ENCODE measurements at places on chromosomes 16 and 17.
A peak's percentile ranks its signal among the peaks of the same experiment; 100 is the strongest.

GRCh38 chr17:9924735-9925191 lies 19.7 kb upstream of the RCVRN start:
- peak; percentile 69 for DNase-seq

DNA sequence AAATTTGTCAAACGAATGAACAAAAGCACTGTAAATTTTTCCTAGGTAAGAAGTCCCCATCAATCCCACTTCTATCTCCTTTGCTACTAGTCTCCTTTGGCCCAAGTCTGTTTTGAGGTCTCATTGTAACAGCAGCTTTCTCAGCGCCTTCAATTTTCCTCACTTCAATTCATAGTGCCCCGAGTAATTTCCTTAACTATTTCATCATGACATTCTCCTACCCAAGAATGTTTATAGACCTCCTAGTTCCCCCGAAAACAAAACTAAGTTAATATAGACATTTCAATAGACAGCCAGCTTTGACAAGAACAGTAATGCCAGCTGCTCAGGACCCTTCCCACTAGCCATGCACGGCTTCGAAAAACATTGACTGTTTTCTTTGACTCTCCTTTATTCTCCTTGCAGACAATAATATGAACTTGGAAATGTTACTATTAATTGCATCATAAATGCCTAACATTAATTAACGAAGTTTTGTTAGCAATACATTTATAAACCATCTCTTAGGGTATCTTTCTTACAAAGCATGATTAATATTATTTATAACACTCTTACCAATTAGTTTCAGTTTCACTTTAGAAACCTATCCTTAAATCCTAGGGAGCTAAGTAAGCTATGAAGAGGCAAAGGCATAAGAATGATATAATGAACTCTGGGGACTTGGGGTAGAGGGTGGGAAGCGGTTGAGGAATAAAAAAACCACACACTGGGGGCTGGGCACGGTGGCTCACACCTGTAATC lies 22.8 kb downstream of the GLG1 start:
- no peak for DNase-seq

DNA sequence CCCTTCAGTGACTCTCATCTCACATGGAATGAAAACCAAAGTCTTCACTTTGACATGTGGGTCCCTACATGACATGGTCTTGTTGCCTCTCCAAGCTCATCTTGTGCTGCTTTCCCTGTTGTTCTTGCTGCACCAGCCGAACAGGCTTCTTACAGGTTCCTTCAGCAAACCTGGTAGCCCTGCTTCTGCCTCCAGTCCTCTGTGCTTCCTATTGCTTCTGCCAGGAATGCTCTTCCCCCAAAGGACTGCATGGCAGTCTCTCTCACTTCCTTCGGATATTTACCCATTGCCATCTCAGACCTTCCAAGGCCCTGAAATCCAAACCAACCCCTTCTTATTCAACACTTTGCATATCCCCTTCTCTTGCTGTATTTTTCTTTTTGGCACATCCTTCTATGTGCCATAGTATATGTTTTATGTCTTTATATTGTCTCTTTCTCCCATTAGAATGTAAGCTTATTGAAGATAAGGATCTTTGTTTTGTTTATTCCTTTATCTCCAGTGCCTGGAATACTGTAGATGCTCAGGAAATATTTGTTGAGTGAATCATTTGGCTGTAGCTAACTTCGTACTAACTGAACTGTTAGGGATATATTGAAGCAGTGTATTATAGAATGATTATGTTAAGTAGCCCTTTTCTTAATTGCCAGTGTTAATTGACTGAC lies 57.9 kb upstream of the SLC12A3 start:
- no peak for DNase-seq

- peak; percentile 38 for DNase-seq
Observed at GRCh38 chr17:5971969-5972368, 98.2 kb upstream of the WSCD1 start.

DNA sequence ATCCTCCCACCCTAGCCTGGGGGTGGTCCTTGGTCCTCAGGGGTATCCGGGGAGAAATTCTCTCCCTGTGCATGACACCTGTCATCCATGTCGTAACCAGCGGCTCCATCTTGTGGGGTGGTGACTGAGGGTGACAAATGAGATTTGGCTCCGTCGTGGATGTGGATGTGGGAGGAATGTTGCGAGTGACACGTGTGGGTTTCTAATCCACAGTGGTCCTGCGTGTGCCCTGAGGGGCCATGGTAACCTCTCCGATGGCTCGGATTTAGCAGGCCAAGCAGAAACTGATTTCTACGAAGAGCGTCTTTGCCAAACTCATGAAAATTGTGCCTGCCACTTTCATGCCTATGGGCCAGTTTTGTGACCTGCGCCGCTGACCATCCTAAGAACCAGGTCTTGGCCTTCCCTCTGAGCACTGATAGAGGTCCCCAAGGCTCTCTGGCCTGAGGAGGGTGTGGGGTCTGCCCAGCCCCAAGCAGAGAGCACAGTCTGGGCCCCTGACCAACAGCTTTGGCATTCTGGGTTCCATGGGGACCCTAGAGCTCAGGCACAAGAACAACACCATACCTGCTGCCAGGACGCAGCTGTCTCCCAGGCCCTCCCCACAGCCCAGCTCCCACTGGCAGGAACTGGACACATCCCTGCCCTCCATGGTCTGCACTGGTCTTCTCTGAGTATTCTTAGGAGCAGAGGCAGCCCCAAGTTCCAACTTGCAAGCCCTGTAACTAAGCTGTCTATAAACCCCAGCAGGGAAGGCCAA lies 79.0 kb downstream of the AMFR start:
- no peak for DNase-seq

DNA sequence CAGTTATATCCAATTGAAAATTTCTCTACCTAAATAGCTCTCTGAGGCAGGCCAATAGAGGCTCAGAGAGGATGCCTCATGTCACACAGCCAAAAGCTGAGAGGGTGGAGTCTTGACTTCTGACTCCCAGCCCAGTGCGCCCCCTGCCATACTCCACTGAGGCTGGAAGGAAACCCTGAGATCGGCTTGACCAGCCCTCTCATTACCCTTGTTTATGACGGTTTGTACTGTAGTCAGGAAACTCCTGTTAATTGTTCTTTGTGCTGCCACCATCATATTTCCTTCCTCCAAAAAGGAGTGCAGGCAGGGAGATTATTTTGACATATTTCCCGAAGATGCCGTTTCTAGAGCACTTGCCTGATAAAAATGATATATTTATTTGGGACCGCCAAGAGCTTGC lies 107.9 kb downstream of the AIPL1 start:
- DNase-seq: peak; percentile 6

- DNase-seq: no peak
Observed at GRCh38 chr17:29544066-29544465, 22.8 kb downstream of the ABHD15 start.

DNA sequence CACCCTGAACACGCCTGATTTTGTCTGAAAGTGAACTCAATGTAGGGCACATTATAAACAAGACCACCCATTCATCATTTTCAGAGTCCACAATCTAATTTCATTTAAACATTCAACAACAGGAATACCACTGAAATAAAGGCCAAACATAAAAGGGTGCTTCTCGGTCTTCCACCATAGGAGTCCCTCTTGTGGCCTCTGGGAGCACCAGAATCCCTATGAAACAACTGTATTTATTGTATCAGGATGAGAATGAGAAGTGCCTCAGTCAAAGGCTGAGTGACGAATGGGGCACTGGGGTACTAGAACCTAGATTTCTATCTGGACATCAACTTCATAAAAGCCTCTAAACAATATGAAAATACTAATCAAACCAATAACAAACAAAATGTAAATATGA lies 40.4 kb downstream of the NXPH3 start:
- no peak for DNase-seq

DNA sequence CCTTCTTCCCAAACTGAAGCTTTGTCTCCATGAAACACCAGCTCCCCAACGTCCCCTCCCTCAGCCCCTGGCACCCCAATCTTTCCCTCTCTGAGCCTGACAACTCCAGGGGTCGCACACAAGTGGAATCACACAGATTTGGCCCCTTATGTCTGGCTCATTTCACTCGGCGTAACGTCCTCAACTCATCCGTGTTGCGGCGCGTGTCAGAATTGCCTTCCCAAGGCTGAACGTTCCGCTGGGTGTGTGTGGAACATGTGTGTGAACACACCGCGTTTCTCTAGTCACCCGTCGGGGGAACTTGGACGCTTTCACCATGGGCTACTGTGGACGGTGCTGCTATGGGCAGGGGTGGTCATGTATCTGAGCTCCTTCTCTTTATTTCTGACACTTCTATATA lies 45.0 kb downstream of the TBC1D16 start:
- no peak for DNase-seq

GRCh38 chr16:50368410-50369132 lies at the start of gene BRD7:
TSS of gene BRD7 (minus strand) at chr16:50368988. CDS start at chr16:50368774, 214 bp downstream.
- DNase-seq: peak; percentile 58

DNA sequence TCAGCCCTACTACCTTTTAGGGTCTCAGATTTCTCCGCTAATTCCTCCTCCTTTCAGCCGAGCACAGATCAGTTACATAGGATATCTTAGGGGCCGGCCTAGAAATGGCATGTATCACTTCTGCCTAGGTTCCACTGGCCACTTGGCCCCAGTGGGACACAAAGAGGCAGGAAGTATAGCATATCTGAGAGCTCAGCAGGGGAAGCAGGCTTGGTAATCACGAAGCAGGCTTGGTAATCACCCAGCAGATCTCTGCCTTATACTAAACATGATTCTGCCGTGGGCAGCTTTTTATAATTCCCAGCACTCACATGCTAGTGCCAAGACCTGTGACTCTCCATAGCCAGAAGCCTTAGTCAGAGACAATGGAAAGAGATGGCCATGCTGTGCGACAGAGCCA lies 59.6 kb upstream of the CACNG5 start:
- DNase-seq: no peak

GRCh38 chr16:10121897-10122425 lies 60.3 kb downstream of the GRIN2A start:
- DNase-seq: no peak

DNA sequence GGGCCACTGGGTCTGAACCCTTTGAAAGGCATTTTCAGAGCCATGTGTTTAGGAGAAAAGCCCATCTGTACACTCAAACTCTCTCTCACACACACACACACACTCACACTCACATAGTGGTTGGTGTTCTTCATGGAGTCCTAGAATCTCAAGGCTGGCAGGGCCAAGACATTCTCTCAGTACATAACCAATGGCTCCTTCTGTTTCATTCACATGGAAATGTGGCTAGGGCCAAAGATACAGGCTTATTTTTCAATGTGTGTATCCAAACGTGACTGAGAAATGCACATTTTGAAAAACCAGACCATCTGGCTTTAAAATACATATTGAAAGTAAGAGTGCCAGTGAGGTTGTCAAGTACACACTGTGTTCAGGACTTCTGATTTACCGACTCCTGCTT lies 59.0 kb upstream of the SALL1 start:
- DNase-seq: no peak

DNA sequence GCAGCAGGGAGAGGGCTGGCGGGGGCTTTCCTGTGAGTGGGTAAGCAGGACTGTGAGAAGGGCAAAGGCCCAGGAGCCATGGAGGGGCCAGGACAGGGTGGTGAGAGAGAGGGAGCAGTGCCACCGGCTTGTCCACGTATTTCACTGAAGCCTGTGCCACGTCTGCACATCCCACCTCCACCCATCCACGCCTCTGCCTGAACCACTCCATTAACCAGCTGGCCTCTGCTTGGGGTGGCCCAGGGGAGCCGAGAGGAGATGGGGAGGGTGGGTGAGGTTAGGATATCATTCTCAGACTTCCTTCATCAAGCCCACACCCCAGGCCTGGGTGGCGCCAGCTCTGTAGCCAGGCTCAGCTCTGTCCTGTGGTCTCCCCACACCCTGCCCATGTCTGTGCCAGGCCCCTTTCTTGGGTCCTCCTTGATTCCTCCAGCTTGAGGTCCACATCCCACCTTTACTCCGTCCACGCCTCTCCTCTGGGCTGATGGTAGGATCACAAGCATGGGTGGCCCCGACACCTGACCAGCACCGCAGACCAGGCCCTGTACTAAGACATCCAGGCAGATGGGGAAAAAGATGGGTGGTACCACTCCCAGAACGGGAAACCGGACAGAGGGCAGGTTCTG lies 3.2 kb upstream of the FN3K start:
- no peak for DNase-seq

GRCh38 chr17:81026266-81027036 lies 8.5 kb upstream of the BAIAP2 start:
- DNase-seq: no peak

GRCh38 chr16:4386451-4386805 lies 14.8 kb downstream of the VASN start:
- no peak for DNase-seq

GRCh38 chr17:49136335-49136734 lies 3.8 kb downstream of the B4GALNT2 start:
- no peak for DNase-seq

DNA sequence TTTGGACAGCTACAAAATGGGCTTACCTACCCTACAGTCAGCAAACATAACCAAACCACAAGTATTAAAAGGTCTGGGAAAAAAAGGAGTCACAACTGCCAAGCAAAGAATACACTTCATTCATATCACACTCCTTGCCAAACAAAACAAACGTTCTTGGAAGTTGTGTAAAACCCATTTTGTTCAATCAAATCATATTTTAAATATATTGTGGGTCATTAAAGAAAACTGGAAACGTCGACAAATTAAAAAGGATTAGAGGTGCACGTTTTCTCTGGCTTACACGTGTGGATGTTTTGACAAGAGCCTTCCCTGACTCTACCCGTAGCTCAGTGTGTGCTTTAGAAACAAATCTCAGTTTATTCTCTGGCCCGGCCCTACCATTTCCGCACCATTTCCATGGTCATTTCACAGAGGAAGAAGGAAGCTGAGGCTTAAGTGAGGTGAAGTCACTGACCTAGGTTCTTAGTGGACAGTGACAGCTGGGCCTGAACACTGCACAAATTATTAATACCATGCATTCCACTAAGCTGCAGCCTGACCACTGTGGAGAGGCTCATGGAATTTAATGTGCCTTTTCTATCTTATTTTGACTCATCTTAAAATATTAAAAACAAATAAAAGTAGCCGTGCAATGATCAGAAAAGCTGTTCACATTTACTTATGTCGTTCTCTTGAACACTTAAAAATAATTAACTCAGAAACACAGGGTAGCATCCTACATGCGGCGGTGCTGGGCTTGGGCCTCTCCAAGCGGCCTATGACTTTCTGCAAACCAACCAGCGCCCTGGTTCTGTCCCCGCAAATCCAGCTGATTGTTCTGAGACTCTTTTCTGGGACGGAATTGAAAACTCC lies 968 bp downstream of the CEP112 start:
- DNase-seq: no peak

DNA sequence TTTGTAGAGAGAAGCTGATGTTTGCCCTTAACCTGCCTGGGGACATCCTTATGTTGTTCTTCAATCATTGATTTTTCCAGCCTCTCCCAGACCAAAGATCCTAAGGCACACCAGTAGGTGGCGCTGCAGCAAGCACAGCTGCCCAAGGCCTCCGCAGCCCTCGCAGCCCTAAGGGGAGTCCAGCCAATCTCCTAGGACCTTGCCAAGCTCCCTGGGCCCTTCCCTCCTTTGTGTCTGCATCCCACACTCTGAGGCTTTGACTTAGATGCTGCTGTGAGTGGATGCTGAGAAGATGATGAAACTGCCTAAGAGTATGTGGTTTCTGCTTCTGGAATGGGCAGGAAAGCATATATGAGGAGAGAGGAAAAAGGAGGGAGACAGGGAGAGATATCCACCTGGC lies 47.1 kb downstream of the SPACA3 start:
- DNase-seq: peak; percentile 46
